NCI-H2081 (cell line): ENCODE measurements at places on chromosomes 2 and 18.
A peak's percentile ranks its signal among the peaks of the same experiment; 100 is the strongest.

GRCh38 chr2:218397820-218398436 lies 1.7 kb upstream of the CTDSP1 start:
- peak; percentile 45 for DNase-seq

DNA sequence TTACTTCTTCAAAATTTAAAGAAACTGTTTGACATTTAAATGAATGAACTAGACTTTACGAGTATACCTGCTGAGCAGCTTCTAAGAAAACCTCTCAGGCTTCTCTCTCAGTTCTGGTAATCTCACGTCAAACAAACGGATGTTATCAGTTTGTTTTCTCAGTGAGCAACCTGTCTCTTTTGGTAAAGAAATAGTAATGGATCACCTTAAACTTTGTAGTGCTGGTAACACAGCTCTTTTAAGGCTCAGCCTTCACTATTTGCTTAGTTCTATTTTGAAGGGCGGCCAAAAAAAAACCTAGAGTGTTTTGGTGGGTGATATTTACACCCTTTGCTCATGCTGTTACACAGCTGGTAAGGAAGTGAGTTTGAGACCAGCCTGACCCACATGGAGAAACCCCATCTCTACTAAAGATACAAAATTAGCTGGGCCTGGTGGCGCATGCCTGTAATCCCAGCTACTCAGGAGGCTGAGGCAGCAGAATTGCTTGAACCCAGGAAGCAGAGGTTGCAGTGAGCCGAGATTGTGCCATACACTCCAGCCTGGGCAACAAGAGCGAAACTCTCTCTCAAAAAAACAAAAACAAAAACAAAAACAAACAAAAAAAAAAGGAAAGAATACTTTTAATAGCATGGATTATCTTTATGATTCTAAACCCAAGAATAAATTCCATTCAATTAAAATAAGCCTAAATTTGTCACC lies 15.9 kb downstream of the FN1 start:
- DNase-seq = no peak

GRCh38 chr2:98514096-98514639 lies 69.5 kb downstream of the INPP4A start:
- DNase-seq = no peak

- no peak for DNase-seq
Measured at GRCh38 chr2:13056259-13056843, 339.6 kb downstream of the TRIB2 start.

DNA sequence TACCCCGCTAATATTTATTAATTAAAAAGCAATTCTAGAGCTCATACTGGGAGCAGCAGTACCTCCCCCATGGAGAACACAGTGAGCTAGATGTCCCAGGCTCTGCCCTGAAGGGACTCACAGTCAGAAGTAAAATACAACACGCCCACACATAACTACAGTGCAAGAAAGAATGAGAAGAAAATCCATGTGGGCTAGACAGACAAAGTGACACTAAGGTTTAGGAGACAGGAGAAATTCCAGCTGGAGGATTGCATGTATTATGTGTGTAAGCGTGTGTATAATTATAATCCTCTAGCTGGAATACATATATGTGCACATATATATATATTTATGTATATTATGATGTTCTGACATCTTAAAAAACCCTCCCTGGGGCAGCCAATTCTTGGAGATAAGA lies 15.7 kb downstream of the SOWAHC start:
- DNase-seq = no peak

DNA sequence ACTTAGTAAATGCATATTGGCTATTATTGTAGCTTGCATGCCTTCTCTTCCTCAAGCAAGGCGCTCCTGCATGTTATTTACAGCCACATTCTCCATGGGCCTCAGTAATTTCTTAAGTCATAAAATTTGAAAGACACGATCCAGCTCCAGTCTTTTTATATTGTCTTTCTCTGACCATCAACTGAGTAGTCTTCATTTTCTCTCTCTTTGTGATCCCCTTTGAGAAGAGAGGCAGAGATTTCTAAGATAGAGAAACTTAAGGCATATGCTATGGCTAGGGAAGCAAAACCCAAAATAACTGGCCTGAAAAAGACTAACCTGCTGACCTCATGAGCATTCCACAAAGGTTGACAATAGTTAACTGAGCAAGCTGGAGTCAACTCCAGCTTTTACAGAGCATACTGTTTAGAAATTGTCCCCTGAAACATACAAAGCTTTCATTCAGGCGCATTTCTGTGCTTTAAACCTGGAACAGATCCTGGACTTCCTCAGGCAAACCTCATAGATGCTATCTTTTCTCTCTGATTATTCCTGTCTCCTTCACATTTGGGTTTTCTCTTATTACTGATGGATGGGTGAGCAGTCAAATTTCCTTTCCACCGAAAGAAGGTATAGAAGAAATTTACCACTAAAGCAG lies 4.6 kb downstream of the DPP4 start:
- no peak for DNase-seq

- no peak for DNase-seq
Measured at GRCh38 chr18:45793264-45793965, 32.1 kb upstream of the SIGLEC15 start.

GRCh38 chr2:105873281-105873680 lies 128.6 kb downstream of the NCK2 start:
- DNase-seq = no peak

- no peak for DNase-seq
Measured at GRCh38 chr18:577643-578375, 2.4 kb upstream of the CETN1 start.

DNA sequence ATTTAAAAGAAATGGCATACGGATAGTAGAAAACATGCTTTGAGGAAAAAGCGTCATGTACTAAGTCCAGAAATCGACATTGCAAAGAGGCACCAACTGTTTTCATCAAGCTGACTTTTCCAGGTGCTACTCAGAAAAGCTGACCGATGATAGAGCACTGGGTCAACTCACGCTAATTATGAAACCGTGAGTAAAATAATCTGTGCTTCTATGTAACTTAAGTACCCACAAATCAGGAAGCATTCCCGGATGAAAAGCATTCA lies 353 bp upstream of the NUP35 start:
- no peak for DNase-seq

- DNase-seq = no peak
Measured at GRCh38 chr2:235032949-235033348, 81.1 kb downstream of the SH3BP4 start.

- DNase-seq = no peak
Measured at GRCh38 chr2:196887431-196887830, 39.1 kb downstream of the PGAP1 start.

GRCh38 chr2:30225131-30225762 lies 6.1 kb upstream of the LBH start:
- DNase-seq = no peak

- no peak for DNase-seq
Measured at GRCh38 chr18:79517341-79517740, 121.6 kb downstream of the NFATC1 start.

- DNase-seq = no peak
Measured at GRCh38 chr2:204914708-204915107, 369.4 kb downstream of the PARD3B start.

DNA sequence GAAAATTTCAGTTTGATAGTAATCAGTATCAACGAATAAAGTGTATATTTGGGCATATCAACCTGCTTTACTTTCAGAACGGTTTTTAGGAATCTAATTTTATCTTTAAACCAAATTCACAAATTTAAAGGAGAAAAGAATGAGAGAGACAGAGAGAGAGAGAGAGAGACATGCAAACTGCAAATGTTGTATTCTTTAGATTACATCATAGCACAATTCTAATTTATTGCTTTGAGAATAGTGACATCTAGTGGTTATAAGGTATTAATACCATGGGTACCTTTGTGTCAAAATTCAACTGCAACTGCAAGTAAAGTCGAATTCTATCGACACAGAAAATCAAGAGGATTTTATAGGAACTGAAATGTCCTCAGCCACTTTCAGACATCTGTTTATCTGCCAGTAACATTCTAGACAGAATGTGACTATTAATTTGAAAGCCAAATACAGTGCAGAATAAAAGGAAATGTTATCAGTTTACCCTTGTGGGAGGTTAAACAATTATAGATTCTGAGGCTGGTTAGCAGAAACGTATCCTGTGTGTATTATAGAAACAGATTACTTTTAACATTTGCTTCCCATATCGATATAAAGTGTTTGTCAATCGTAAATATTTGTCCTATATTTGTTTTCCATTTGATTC lies 529.8 kb upstream of the VRK2 start:
- DNase-seq = peak; percentile 52

DNA sequence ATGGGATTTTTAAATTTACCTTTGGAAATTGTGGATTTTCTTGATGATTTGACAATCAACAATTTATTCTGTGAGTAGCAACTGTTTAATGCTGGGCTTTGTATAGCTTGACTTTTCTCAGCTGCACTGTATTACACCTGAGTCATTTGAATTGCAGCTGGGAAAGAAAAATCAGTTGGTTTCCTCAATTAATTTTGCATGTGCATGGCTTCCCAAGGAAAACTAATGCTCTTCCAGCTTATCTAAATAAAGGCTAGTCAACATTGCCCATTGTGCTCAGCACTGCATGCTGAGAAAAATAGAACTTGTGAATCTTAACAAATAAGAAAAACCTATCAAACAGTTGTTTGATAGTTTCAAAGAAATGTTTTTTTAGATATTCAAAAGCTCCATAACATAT lies 268.3 kb upstream of the CDH20 start:
- DNase-seq = peak; percentile 57
